ENCODE measurements at places on chromosomes 3 and 15.

GRCh38 chr3:27671101-27671500, 51.0 kb downstream of the EOMES start:
- no peak for DNase-seq

DNA sequence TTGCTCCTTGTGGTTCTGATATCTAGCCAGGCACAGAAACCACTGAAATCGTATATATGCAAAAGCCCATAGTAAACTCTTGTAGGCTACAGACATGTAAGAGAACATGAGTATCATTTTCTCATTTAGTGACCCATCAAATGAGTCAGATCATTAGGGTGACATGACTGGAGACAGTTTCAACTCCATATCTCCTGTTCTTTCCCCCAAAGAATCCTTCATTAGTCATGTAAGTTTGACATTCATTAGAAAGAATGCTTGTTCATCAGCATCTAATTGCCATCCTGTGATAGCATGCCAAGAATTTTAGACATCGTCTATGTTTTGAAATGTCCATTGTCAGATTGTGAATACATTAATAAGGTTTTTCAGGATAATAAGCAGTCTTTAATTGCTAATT, 264.9 kb upstream of the TPM1 start:
- no peak for DNase-seq

GRCh38 chr15:57221134-57221533, 155.2 kb upstream of the CGNL1 start:
- peak; percentile 37 for DNase-seq

- DNase-seq, result no peak
Measured at GRCh38 chr3:177906126-177906511, 630.1 kb upstream of the KCNMB2 start.

DNA sequence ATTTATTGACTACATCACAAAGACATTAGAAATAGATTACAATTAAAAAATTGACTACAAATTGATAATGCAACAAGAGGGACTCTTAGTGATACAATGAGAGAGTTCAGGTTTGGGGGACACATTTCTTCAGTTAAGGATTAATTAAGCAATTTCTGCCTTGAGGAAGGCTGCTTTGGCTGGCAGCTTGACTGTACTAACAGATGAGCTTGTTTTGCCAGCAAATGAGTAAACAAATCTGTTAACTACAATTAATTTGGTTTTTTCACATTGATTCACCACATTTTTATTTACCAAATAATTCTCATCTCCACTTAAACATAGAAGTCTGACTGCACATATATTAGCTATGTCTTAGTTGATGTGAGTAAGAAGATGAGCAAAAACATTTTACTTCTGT, 183.6 kb upstream of the ZNF385D start:
- no peak for DNase-seq
